ENCODE measurements at places on chromosomes 13 and 19. TPM values are rescaled to one million over a fixed set of nuclear protein-coding genes. Genes with fewer than 3 reads are reported as not detected.

DNA sequence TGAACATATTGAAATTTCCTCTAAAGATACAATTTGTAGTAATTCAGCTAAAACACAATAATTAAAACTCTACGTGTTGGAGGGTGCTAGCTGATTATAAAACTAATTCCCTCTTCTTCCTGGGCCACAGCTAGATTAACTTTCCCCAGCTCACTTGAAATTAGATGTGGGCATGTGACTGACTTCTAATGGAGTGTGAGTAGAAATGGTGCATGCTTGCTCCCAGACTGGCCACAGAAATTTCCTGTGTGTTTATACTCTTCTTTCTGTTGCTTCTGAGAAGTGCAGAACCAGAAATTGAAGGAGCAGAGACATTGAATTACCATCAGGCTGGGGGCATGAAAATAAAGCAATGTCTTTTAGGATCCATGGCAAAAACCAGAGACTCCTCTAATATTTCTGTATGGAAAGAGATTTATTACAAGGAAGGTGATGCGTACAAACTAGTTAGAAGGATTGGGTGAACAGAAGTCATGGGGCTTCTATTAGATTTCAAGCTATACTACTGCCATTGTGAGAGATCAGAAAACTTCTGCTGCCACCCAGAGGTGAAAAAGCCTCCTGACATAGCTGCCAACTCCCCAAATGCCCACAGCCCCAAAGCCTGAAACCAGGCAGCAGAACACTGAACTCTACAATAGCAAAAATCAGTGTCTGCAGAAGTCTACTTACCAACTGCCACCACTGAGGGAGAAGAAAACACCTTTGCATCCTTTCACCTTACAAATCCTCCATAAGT, 379.2 kb upstream of the MIR17HG start:
- DNase-seq: no peak

DNA sequence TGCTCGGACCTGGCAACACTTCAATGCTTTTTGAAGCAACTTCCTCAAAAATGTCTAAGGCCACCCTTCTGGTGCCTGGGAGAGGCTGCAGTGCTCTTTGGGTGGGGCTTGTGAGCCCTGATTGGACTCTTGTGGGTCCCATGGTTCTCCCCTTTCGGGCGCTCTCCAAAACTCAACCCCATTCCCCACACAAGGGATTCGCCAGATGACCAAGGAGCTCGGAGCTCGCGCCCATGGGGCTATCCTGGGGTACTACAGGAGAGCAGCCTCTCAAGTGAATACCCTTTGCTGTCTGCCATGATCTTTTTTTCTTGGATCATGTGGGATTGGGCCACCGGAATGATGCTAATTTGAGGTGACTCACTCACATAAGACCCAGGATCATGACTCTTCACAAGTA, 29.7 kb upstream of the KL start:
- DNase-seq: no peak

ACP7 gene
- not detected for total RNA-seq

GRCh38 chr19:18590273-18591272, 2.0 kb downstream of the REX1BD start:
- no peak for DNase-seq

KLHL1 gene
- total RNA-seq: not detected

GRCh38 chr13:73428137-73428536, 369.3 kb downstream of the KLF5 start:
- DNase-seq: peak; percentile 43

DNA sequence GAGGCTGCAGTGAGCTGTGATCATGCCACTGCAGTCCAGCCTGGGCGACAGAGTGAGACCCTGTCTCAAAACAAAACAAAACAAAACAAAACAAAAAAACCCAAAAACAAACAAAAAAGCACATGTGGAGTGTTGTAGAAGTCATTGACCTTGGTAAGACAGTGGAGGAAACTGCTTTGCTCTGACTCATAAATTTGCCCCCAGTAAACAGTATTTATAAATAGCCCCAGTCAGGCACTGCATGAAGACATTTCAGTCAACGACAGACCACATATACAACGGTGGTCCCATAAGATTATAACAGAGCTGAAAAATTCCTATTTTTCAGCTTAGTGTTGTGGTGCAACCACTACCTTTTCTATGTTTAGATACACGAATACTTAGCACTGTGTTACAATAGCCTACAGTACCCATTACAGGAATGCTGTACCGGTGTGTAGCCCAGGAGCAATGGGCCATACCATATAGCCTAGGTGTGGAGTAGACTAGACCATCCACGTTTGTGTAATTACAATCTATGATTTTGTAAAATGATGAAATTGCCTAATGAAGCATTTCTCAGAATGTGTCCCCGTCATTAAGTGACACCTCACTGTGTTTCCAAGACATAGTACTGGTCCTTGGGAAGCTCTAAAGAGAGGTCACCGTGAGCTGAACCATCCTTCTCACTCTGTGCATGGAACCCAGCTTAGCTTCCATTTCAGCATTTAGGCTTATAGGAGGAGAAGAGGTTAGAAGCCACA, 1.1 kb downstream of the ARL11 start:
- DNase-seq: no peak

- no peak for DNase-seq
These were observed 57.5 kb upstream of the NPAS1 start for GRCh38 chr19:46962030-46962570.

ELAVL3 gene
- total RNA-seq: not detected

GRCh38 chr19:15265850-15266248, 33.6 kb upstream of the EPHX3 start:
- peak; percentile 98 for DNase-seq

MADCAM1 gene
- total RNA-seq: 0.12 TPM

DNA sequence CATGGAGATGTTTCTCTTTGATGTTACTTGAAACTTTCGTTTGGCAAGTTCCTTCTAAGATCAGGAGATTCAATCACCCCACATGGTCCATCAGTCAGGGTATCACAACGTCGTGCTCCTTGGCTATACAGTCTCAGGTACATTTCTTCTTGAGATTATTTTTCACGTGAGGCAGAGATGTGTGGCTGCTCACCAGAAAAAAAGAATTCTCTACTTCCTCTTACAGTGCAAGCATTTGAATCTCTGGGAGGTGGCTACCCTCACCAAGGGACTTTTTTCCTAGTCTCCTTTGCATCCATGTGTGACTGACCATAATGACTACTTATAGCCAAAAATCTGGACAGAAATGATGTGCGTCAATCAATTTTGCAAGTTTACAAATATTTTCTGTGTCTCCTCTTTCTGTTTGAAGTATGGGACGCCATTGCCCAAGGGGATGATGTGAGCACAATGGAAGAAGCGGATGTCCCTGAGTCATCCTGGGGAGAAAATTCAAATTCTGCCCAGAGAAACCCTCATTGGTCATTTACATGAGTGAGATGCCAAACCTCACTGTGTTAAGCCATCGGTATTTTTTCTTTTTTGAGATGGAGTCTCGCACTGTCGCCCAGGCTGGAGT, 8.6 kb upstream of the LAIR2 start:
- peak; percentile 22 for DNase-seq

- DNase-seq: peak; percentile 98
These were observed 20.1 kb upstream of the DOCK9 start for GRCh38 chr13:98997738-98998641.

- peak; percentile 78 for DNase-seq
These were observed at the start of gene ZNF415 for GRCh38 chr19:53132141-53132991. TSS of gene ZNF415 (minus strand) at chr19:53132910. CDS start at chr19:53122676, 10,234 bp downstream.

ZNF570 gene
- 5.7 TPM for total RNA-seq

GFY gene
- total RNA-seq: not detected

DNA sequence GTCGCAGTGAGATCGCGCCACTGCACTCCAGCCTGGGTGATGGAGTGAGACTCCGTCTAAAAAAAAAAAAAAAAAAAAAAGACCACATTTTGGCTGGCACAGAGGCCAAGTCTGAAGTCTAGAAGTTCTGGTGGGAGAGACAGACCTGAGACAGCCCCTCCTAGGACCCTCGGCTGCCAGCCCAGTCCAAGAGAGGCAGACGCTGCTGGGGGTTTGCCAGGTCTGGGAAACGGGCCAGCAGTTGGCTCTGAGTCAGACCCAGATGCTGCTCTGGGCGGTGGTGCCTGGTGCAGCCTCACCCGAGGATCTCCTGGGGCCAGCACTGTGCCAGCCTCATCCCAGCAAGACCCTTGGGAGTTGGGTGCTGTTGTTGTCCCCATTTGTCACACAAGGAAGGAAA, 5.8 kb downstream of the FCHO1 start:
- DNase-seq: peak; percentile 72

RASL11A gene
- 2.8 TPM for total RNA-seq

- peak; percentile 33 for DNase-seq
These were observed 38.2 kb upstream of the CEACAM21 start for GRCh38 chr19:41537789-41538188.

FCER2 gene
- not detected for total RNA-seq

NLRP11 gene
- total RNA-seq: 1.3 TPM

GRCh38 chr13:28466151-28466550, 28.8 kb downstream of the FLT1 start:
- DNase-seq: no peak

TEX101 gene
- not detected for total RNA-seq

GTF2F2 gene
- total RNA-seq: 29.9 TPM

ZGLP1 gene
- total RNA-seq: 0.88 TPM

Measured in RPMI7951 (cell line).